ENCODE measurements at places on chromosomes 5 and 9. TPM values are rescaled to one million over a fixed set of nuclear protein-coding genes. Genes with fewer than 3 reads are reported as not detected.

DNA sequence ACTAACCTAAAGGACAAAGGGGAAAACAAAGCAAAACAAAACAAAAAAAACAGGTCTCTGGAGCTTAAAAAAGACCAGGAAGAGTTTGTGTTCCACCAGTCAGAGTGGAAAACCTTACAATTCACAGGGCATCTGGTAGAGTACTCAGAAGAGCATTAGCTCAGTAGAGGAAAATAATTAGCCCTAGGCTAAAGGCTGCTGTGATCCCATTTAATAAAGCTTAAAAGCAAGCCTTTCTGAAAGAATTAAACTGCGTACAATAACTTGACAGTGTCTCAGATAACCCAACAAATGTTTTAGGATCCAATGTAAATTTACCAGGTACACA lies 7.3 kb downstream of the ECM2 start:
- no peaks in the 10 kb centered on the region for H3K27me3 ChIP-seq
- no peaks in the 10 kb centered on the region for H3K36me3 ChIP-seq
- no peak overlapping the region for H3K27ac ChIP-seq
- no peak for DNase-seq
- H3K4me1 ChIP-seq, result no peaks in the 10 kb centered on the region

DNA sequence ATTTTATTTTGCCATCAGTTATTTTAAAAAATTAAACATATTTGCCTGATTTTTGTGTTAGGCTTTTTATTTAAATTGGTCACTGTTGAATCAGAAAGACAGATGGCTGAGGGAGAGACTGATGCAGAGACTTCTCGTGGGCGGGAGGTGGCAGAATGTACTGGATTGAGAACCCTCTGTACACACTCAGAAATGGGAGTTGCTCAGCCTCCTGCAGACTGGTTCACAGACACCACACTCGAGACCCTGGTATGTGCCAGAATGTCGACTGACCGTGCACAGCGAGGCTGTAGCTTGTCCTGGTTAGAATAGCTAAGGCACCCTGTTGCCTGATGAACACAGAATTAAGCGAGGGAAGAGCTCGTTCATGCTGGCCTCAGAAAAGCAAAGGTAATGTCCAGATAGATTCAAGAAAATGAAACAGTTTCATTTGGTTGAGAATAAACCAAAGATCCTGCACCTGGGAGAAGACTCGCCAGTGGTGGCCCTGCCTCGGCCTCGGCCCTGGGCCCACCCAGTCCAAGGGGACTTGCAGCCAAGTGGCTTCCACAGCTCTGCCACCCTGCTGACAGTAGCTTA lies 71.3 kb upstream of the OTULINL start:
- no peak overlapping the region for H3K4me3 ChIP-seq
- no peak overlapping the region for H3K27ac ChIP-seq
- no peaks in the 10 kb centered on the region for H3K4me1 ChIP-seq
- H3K27me3 ChIP-seq, result no peaks in the 10 kb centered on the region

DNA sequence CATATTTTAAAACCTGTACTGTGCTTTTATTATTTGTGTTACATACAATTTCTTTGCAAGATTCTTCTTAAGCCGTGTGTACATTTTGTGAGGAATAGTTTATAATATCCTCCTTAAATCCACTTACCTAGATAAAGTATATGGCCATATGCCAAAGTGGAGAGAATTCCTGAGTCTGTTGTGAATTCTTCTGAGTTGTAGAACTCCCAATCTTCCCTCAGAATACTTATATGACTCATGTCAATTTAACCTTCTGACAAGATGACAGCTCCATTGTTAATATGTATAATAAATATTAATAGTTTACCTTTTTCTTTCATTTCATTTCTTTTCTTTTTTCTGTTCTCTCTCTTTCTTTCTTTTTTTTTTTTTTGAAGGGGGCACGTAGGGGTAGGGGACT lies 6.0 kb upstream of the RICTOR start:
- no peaks in the 10 kb centered on the region for H3K36me3 ChIP-seq
- no peak for DNase-seq
- no peaks in the 10 kb centered on the region for H3K4me1 ChIP-seq
- no peaks in the 10 kb centered on the region for H3K27me3 ChIP-seq

- no peaks in the 10 kb centered on the region for H3K36me3 ChIP-seq
- H3K27me3 ChIP-seq, result peaks cover 48% of the 10 kb centered on the region
- H3K27ac ChIP-seq, result no peak overlapping the region
- no peak for DNase-seq
These were observed 3.7 kb downstream of the ADAMTSL2 start for GRCh38 chr9:133538176-133538575.

GRCh38 chr9:110842986-110843385 lies 174.4 kb downstream of the MUSK start:
- H3K27me3 ChIP-seq, result no peaks in the 10 kb centered on the region
- no peak overlapping the region for H3K4me3 ChIP-seq
- H3K36me3 ChIP-seq, result no peaks in the 10 kb centered on the region
- DNase-seq, result peak; percentile 46

GRCh38 chr5:63928451-63928850 lies 33.8 kb downstream of the HTR1A start:
- H3K27ac ChIP-seq, result no peak overlapping the region
- H3K36me3 ChIP-seq, result no peaks in the 10 kb centered on the region

GRCh38 chr5:1998716-1999317 lies 116.1 kb upstream of the IRX4 start:
- no peaks in the 10 kb centered on the region for H3K4me1 ChIP-seq
- no peak overlapping the region for H3K4me3 ChIP-seq
- no peaks in the 10 kb centered on the region for H3K27me3 ChIP-seq
- no peak for DNase-seq

- peak overlapping the region; percentile 42 for H3K4me3 ChIP-seq
- no peaks in the 10 kb centered on the region for H3K4me1 ChIP-seq
- H3K27ac ChIP-seq, result no peak overlapping the region
- peaks cover 4% of the 10 kb centered on the region for H3K27me3 ChIP-seq
These were observed 321.6 kb downstream of the CEMIP2 start for GRCh38 chr9:71446473-71447411.

DNA sequence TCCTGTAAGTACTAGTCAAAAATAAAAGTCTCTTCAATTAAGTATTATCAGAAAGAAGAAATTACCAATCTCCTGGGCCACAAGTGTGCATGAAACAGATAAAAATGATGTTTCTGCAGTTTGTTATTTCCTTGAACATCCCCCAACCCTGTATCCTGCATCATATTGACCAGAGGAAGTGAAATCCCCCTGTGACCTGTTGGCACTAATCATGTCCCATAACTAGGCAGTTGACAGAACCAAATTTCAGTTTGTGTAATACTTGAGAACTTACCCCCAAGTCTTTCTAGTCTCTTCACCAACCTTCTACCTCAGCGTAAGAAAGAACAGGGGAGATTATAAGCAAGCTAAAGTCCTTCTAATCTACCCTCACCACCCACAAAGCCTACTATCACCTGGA lies 368.2 kb upstream of the PDE4D start:
- H3K4me3 ChIP-seq, result no peak overlapping the region
- H3K27me3 ChIP-seq, result no peaks in the 10 kb centered on the region
- no peak overlapping the region for H3K27ac ChIP-seq
- H3K4me1 ChIP-seq, result no peaks in the 10 kb centered on the region
- no peaks in the 10 kb centered on the region for H3K36me3 ChIP-seq

DNA sequence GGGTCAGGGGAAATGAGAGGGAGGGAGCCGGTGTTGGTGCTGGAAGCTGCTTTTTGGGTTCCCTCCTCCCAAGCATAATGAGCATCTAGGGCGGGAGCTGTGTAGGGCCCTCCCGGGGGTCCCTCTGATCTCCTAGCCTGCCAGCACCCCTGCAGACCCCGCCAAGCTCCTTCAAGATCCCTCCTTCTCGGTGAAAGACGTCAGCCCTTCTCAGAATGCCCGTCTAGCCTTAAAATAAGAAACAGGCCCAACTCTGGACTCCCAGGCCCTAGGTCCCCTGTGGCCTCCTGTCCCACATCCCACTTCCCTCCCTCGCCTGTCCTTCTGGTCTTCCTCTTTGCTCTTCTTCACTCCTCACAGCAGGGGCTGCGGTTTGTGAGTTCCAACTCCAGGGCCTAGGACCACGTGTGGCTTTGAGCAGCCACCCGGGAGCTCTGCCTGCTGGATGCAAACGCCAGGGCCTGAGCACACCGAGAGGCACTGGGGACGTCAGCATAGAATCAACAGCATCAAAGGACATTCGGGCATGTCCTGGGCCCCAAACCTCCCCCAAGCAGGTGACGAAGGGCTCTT lies 8.8 kb upstream of the SCGB3A1 start:
- no peaks in the 10 kb centered on the region for H3K4me1 ChIP-seq
- no peak overlapping the region for H3K4me3 ChIP-seq
- no peak overlapping the region for H3K27ac ChIP-seq
- H3K36me3 ChIP-seq, result no peaks in the 10 kb centered on the region

DNA sequence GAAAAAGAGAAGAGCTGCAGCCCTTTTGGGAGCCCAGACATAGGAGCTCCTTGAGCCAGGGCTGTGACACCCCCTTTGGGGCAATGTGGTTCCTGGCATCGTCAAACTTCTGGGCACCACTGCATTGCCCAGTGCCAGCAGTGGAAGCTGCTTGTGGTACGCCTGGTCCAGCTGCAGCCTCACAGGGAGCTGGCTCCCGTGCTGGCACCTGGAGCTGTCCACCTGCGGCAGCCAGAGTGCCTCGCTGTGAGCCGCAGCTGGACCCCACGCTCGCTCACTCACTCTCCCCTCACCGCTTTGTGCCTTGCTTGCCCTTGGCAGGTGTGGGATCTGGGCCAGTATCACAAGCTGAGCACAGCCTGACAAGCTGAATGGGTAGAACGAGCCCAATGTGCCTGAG lies 1150.8 kb upstream of the CDH6 start:
- no peak overlapping the region for H3K27ac ChIP-seq
- no peak overlapping the region for H3K4me3 ChIP-seq
- H3K36me3 ChIP-seq, result no peaks in the 10 kb centered on the region
- no peaks in the 10 kb centered on the region for H3K4me1 ChIP-seq
- DNase-seq, result no peak

GRCh38 chr9:114938687-114939575 lies 8.5 kb upstream of the TNFSF8 start:
- H3K27ac ChIP-seq, result no peak overlapping the region
- H3K27me3 ChIP-seq, result peaks cover 25% of the 10 kb centered on the region
- H3K4me3 ChIP-seq, result no peak overlapping the region
- no peaks in the 10 kb centered on the region for H3K36me3 ChIP-seq

DNA sequence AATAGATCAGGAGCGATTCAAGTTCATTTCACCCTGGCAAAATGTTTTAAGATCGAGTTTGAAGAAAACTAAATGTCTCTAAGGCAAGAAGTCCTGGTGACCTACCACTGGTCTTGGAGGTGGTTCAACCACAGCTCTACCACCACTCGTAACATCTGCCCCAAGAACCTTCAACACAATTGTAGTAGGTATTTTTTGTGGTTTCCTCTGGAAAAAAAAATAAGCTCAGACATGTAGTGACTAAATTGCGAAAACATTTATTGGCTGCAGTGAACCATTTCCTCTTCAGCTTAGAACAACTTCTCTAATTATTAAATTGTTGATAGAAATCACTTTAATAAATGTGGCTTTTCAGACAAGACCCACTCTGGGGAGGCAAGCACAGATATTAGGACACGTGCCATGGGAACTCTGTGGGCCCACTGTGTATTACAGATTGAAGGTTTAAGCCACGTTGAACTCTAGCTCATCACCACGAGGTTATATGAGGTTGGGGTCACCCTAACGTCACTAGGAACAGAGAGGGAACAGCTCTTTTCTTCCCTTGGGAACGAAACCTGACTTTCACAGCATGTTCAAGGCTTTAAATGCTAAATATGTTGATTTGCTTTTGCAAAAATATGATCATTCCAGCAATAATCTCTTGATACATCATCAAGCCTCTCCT lies 142.9 kb downstream of the HSD17B3 start:
- H3K27me3 ChIP-seq, result peaks cover 30% of the 10 kb centered on the region
- no peak overlapping the region for H3K27ac ChIP-seq
- H3K36me3 ChIP-seq, result no peaks in the 10 kb centered on the region
- H3K4me3 ChIP-seq, result no peak overlapping the region
- H3K4me1 ChIP-seq, result no peaks in the 10 kb centered on the region

GRCh38 chr5:180205916-180206315 lies 3.1 kb downstream of the RASGEF1C start:
- no peak for DNase-seq
- no peaks in the 10 kb centered on the region for H3K36me3 ChIP-seq
- H3K27ac ChIP-seq, result no peak overlapping the region
- no peak overlapping the region for H3K4me3 ChIP-seq

DNA sequence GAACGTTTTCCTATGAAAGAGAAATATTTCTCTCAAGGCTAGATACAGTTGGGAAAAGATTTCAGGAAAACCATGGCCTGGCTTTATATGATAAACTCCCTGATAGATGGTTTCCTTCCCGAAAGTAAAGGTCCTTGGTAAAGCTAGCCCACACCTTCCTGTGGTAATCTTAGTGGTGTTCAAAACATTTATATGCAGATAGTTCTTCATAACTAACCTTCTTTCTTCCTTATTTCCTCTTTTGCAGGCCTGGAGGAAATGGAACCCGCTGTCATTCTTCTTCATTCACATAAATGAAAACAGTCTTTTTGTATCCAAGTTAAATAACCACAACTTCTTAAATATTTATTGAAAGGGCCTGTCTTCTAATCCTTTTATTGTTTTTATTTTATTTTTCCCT lies 474.0 kb upstream of the ACTBL2 start:
- H3K36me3 ChIP-seq, result no peaks in the 10 kb centered on the region
- no peak for DNase-seq
- no peaks in the 10 kb centered on the region for H3K27me3 ChIP-seq

DNA sequence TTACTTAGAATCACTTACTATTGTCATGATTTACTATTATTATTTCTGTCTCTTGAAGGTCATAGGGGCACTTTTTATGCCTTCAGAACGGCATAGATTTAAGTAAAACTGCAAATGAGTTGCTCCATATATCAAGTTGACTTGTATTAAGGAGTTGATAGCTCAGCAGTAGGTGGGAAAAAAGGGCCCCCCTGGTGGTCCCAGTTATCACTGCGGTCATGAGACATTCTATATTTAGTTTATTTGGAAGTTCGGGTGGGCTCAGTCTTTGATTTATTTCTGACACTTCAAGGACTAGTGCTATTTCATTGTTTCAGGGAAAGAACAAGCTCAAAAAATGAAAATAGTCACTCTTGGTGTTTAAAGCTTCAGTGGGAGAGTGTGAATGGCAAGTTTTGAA lies 159.3 kb downstream of the SLC24A2 start:
- DNase-seq, result no peak
- H3K36me3 ChIP-seq, result no peaks in the 10 kb centered on the region
- no peak overlapping the region for H3K27ac ChIP-seq
- no peak overlapping the region for H3K4me3 ChIP-seq
- H3K4me1 ChIP-seq, result no peaks in the 10 kb centered on the region

- peak; percentile 99 for DNase-seq
- H3K27ac ChIP-seq, result peak overlapping the region; percentile 92
- H3K36me3 ChIP-seq, result no peaks in the 10 kb centered on the region
- no peak overlapping the region for H3K4me3 ChIP-seq
- H3K4me1 ChIP-seq, result peaks cover 35% of the 10 kb centered on the region
These were observed 12.6 kb upstream of the SPARC start for GRCh38 chr5:151699071-151699901.

Gene SEMA4D
- total RNA-seq, result 0.56 TPM

Gene LCN1
- total RNA-seq, result not detected

Gene FAM151B
- total RNA-seq, result 2.9 TPM

Gene DOCK8
- not detected for total RNA-seq

Gene TRPM3
- total RNA-seq, result not detected

Gene CDH9
- total RNA-seq, result not detected

Gene BASP1
- 70.5 TPM for total RNA-seq

Gene ZNF618
- total RNA-seq, result 8.2 TPM

Gene CERT1
- total RNA-seq, result 10.3 TPM
